C1 segment of cervical spinal cord (tissue), 14 donors: ENCODE measurements at places on chromosomes 2 and 18.

DNA sequence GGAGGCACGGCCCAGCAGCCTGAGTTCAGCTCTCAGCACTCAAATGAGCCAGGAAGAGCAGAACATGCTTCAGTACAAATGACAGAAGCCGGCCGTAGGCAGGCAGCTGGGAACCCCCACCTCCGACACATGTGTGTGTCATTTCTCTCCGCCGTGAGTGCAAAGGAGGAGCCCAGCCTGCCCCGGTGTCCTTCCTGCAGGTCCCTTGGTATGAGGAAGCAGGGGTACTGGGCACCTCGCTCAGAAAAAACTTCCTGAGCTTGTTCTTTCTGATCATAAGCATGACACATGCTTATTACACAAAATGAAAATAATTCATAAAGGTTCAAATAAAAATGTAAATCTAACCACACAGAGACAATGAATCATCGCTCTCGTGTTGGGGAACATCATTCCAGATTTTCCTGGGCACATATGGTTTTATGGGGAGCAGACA is 35.3 kb downstream of the KCNF1 start:
- DNase-seq: no peak

DNA sequence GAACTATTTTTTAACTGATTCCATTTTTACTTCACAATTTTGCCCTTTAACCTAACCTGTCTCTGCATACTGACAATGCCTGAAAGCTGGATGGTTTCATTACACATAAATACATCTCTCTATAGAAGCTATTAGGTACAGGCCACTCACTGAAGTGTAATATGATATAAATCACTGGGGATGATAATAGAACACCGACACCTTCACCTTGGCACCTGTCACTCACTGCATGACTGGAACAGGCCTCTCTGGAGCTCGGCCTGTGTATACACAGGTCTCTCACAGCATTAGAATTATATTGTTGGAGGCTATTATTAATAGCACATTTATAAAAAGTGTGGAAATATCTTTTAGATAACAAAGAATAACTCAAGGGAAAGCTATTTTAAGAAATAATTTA is 138.2 kb downstream of the TMEM131 start:
- no peak for DNase-seq

- DNase-seq: no peak
These were observed 54.4 kb upstream of the GRB14 start for GRCh38 chr2:164675687-164676086.

DNA sequence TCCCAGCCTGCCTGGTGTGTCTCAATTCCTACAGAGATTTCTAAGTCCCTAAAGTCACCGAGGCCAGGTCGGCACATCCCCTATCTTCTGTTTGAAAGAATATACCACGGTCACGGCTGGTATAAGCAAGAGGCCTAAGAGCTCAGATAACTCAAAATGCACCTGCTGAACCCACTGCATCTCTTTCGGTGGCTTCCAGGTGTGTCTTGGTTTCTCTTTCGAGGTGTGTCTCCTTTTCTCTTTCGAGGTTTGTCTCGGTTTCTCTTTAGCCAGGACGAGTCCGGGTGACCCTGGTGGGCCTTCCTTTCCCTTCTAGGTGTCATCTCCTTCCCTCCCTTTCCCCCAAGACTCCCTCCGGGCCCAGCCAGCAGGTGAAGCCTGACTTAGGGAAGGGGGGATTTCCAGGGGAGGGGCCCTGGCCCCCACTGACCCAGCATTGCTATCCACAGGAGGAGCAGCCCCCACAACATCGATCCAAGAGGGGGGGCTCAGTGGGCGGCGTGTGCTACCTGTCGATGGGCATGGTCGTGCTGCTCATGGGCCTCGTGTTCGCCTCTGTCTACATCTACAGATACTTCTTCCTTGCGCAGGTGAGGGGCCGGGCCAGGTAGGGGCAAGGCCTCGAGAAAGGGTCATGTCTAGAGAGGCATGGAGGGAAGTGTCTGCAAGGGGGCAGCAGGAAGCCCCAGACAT is 8.4 kb downstream of the ITM2C start:
- no peak for DNase-seq

DNA sequence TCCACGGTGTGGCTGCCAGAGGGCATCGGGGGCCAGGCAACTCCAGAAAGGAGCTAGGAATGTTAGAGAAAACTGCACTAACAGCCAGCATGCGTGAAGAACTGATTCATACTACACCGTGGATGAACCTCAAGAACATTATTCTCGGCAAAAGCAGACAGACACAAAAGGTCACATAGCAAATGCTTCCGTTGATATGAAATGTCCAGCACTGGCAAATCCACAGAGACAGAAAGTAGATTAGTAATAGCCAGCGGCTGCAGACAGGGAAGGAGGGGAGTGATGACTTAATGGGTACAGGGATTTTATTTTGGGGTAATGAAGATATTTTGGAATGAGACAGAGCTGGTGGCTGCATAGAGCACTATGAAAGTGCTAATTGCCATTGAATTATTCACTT is 37.4 kb downstream of the SCTR start:
- no peak for DNase-seq

DNA sequence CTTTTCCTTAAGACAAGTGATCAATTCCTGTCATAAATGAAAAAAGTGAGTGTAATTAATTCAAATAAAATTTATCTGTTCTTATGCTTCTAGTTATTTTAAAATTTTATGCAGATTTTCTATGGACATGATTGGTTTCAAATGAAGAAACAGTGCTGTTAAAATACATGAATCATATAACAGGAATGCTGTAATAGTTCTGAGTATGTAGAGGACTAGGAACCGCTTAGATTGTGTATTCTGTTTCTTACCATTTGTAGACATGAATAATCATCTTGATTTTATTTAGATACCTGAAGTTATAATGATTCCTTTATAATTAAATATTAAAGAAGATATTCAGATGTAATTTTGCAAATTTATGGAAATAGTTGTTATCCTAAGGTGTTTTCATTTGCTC is 3.5 kb downstream of the ACTR2 start:
- DNase-seq: no peak

GRCh38 chr2:178834086-178834485 is 26.9 kb upstream of the TTN start:
- DNase-seq: no peak

DNA sequence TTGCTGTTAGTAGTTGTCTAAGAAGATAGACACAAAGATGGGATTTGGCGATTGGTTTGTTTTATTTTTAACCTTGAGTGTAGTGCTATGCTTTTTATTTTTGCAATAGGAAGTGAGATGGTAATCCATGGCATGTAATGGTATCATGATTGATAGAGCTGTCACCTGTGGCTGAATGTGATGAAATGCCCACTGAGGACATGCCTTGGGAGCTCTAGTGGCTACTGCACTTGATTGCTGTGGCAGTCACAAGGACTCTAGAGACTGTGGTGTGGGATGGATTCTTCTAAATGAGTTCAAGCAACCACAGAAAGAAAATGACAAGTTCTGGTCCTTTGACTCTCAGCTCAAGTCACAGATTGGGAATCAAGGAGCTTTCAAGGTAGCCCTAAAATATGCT is 139.4 kb downstream of the CYRIA start:
- no peak for DNase-seq

DNA sequence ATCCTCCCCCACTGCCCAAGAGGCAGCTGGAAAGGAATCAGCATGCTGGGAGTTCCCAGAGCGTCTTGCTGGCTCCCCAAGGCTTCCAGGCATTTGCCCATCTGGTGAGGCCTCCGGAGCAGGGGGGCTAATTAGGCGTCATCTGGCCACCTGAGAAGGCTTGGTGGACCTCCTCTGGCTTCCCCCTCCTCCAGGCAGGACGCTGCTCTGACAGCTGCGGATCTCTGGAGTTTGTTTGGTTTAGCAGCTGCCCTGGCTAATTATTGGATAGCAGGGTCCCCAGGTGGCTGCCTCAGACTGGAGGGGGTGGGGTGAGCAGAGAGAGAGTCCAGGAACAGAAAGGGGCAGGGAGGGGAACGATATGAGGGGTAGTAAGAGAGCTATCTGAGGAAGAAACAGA is 425.2 kb upstream of the MEX3C start:
- DNase-seq: no peak

DNA sequence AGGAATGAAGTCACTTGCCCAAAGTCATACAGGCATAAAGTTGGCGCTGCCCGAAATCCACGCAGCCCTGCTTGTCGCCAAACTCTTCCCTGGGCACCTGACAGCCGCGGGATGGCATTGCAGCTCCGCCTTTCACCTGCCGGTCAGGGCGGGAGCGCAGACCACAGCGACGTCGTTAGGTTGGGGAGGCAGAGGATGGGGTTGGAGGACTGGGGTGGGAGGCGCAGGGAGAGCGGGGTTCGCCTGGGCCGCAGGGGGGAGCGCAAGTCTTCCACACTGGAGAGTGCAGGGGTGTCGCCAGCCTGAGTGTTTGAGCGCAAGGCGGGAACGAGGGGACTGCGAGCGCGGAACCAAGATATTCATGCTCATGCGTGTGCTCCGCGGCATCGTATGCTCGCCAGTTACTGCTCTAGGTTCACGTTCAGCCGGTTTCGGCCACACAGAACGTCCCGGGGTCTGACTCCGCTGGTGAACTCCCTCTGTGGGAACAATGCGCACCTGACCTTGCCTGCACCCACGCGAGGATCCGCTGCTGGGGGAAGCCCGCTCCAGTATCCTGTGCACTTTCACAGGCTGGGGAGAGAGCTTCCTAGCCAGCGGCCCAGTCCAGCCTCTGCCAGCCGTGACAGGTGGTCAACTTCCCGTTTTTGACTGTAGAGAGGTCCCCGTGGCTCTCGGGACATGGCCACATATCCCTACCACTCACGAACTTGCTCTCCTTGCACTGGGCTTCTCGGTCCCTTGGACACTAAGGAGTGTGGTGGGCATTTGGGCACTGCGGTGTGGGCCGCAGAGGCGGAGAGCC is 767 bp upstream of the NPPC start:
- DNase-seq: peak; percentile 38

GRCh38 chr2:74383254-74383653 is 3.1 kb upstream of the DCTN1 start:
- DNase-seq: no peak
